ENCODE measurements at places on chromosomes 3 and 15. TPM values are rescaled to one million over a fixed set of nuclear protein-coding genes. Genes with fewer than 3 reads are reported as not detected.
A peak's percentile ranks its signal among the peaks of the same experiment; 100 is the strongest.

DNA sequence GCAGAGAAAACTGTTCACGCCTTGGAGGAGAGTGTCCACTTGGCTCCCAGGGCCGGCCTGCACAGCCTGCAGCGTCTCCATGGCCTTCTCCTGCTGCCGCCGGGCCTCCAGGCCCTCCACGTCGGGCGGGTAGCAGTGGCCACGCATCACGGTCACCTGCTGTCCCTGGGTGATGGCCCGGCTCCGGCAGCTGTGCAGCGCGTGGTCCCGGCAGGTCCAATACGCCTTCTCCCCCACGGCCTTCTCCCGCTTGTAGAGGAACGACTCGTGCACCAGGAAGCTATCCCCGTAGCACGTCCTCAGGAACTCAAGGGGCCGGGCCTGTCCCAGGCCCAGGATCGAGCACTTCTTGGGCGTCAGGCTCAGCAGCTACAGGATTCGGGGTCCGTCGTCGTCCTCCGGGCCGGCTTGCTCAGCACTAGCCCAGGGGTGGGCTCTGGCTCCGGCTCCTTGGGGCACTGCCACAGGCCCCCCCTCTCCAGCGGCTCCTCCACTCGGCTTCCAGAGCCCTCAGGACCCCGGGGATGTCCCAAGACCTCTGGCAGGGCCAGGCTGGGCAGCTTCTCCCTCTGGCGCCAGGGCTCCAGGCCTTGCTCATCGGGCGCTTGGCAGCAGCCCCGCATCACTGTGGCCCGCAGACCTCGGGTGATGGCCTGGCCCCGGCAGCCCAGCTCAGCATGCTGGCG lies 83.6 kb upstream of the FXR1 start:
- DNase-seq = no peak

The PPARG gene
- total RNA-seq = 85.2 TPM

The RFTN1 gene
- 4.0 TPM for total RNA-seq

The FILIP1L gene
- total RNA-seq = 29.0 TPM

The FSTL1 gene
- 20.4 TPM for total RNA-seq

- DNase-seq = no peak
Observed at GRCh38 chr15:22806156-22806555, 19.7 kb downstream of the NIPA1 start.

DNA sequence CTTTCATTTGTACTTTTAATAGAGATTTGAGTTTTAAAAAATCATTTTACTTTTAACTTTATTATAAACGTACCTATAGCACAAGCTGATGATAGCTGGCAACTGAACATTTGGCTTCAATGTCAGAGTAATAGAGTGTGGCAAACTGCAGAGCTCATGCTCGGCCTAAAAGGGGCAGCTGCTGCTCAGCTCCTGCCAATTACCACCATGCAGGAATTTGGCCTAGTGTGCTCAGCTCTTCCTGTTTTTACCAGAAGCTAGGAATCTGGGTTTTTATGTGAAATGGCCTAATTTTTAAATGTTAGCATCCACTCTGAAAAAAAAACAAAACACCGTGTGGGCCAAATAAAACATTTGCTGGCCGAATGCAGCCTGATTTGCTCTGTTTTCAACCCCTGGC lies 1.8 kb downstream of the IFT122 start:
- no peak for DNase-seq

DNA sequence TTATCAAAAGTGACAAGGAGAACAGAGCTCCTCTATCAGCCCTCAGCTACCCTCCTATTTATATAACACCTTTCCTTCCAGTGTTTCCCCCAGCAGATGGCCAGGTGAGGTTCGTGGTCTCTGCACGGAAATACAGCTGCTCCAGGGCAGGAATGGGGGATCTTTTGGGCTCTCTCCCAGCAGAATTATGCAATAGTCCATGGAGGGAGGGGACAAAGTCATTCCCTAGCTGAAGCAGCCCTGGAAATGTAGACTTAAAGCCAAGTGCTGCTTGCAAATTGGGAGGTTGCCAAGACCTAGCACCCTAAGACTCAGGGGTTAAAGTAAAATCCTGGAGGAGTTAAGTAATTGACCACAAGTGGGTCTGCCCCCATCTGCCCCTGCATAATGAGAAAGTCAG lies 256.3 kb downstream of the LRTM1 start:
- DNase-seq = no peak

GRCh38 chr3:50297384-50297775 lies 1.8 kb downstream of the HYAL3 start:
- no peak for DNase-seq

The THSD4 gene
- 23.5 TPM for total RNA-seq

- DNase-seq = no peak
Observed at GRCh38 chr15:46778876-46779275, 938.4 kb upstream of the SEMA6D start.

GRCh38 chr3:188830893-188831292 lies 340.9 kb upstream of the TPRG1 start:
- no peak for DNase-seq

The RHCG gene
- 0.67 TPM for total RNA-seq

DNA sequence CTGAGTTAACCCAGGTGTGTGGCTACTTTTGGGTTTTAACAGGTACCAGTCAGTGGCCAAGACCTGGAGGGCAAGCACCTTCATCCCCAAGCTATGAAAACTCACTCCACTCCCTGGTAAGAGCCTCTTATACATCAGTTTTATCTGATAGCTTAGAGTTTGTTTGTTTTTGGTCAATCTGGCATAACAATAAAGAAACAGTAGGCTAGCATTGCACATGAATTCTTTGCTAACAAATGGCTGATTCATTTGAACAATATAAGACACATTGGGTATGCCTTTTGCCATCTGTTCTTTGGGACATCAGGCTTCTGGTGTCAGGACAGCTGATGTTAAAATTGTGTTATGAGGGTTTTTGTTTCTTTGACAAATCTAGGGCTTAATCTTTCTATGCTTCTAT lies 125.0 kb upstream of the CGNL1 start:
- DNase-seq = no peak

DNA sequence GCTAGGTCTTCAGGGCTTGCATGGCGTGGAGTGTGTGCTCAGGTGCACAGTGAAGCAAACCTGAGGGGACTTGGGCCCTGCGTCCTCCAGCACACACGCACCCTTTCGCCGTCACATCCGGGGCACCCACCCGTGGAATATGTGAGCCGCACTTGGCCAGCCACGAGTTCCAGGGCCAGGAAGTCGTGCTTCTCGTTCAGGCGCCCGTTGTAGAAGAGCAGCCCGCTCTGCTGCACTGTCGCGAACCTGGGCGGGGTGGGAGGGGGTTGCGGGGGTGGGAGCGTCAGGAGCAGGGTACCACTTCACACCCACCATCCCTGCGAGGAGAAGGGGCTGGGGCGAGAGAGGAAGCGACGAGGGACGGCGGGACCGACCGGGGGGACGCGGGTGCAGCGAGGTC lies 7.1 kb downstream of the CELSR3 start:
- DNase-seq = no peak

DNA sequence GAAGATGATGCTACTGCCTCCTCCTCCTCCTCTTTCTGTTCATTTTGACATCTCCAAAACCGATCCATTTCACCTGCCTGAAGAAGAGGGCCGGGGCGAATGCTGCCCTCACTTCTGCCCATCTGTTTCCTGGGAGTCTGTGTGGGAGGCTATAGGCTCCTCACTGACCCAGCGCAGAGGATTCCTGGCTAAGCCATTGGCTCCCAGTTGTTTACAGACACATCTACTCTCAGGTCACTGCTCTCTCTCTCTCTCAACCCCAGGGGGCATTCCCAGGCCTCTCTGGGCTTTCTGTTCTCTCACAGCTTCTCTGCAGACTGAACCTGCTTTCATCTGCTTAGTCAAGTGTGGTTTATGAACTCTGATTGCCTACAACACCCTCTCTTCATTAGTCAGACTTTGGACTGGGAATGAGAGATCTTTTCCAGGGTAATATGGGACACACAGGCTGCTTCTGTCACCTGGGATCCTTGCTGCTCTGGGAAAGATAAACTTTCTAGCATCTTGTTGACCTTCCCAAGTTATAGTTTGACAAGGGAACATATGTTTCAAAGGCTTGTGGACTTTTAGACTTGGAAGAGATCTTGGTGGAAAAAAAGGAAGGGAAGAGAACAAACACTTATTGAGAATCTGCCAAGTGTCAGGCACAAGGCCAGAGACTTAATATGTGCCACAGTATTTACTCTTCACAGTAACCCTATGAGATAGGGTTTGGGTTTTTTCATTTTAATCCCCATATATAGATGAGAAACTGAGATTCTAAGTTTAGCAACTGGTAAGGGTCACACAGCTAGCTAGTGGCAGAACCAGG lies 30.2 kb upstream of the USP3 start:
- DNase-seq = peak; percentile 73

- no peak for DNase-seq
Observed at GRCh38 chr3:134336587-134336986, 37.7 kb downstream of the AMOTL2 start.

GRCh38 chr15:99307735-99308134 lies 56.5 kb downstream of the LRRC28 start:
- DNase-seq = no peak

DNA sequence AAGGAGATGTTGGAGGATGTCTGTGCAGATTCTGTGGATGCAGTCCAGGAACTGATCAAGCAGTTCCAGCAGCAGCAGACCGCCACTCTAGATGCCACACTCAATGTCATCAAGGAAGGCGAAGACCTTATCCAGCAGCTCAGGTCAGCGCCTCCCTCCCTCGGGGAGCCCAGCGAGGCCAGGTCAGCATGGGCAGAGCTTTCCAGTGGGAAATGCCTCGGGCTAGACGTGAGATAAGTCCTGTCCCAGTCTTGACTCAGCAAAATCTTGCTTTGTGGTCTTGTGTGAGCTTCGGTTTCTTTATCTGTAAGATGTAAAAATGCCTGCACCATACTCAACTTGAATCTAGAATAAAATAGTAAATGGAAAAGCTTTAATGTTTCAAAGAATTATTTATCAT lies 335.1 kb upstream of the UMPS start:
- DNase-seq = no peak

GRCh38 chr15:74124759-74125158 lies 5.6 kb upstream of the ISLR2 start:
- no peak for DNase-seq

The AGBL1 gene
- 0.10 TPM for total RNA-seq

The PLCB2 gene
- total RNA-seq = 5.7 TPM

The OXTR gene
- total RNA-seq = 1.8 TPM

GRCh38 chr15:89907289-89907688 lies 5.5 kb downstream of the ARPIN start:
- DNase-seq = no peak

DNA sequence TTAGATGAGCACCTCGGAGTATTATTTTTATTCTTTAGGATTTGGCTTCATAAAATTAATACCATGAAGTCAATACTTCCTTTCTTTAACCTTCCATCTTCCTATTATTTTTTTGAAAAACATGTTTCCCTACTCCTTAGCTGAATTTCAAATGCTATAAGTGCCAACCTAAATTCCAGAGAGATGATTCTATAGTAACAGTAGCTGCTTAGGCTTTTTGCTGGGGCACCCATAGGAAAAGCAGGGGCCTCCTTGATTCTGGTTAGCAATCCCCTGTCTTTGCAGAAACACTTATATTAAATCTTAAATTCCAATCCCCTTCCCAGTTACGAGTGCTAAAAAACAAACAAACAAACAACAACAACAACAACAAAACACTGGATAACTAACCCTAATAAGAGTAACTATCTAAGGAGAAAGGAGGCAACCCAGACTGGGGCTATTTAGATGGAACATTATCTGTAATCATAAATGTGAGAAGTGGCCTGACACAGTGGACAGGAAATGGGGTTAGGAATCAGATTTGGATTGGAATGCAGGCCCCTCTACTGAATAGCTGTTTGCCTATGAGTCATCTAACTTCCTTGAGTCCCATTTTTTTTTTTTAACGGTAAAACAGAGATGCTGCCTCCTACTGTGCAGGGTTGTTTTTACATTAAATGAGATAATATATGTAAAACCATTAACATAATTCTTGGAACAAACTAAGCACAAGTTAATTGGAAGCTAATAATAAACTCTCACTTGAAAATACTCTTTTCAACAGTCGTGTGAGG lies 148.1 kb downstream of the WDR72 start:
- DNase-seq = no peak

DNA sequence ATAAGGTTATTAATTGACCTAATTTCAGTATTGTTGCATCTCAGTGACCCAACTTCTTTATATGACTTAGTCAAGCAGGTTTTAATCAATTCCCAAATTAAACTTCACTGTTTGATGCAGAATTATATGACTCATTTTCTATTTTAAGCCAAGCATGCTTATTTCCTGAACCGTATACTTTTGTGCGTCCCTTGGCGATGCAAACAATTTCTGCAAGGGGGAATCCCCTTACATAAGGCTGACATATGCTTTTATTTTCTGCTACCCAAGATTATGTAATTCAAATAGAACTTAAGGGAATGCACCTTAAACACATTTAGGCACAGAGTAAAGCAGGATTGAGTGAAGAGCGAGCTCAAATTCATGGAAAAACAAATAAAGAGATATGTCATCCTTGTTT lies 303.9 kb downstream of the PDCD6IP start:
- no peak for DNase-seq

The MAP6D1 gene
- 0.98 TPM for total RNA-seq

- DNase-seq = no peak
Observed at GRCh38 chr3:115186351-115187148, 39.5 kb upstream of the ZBTB20 start.

DNA sequence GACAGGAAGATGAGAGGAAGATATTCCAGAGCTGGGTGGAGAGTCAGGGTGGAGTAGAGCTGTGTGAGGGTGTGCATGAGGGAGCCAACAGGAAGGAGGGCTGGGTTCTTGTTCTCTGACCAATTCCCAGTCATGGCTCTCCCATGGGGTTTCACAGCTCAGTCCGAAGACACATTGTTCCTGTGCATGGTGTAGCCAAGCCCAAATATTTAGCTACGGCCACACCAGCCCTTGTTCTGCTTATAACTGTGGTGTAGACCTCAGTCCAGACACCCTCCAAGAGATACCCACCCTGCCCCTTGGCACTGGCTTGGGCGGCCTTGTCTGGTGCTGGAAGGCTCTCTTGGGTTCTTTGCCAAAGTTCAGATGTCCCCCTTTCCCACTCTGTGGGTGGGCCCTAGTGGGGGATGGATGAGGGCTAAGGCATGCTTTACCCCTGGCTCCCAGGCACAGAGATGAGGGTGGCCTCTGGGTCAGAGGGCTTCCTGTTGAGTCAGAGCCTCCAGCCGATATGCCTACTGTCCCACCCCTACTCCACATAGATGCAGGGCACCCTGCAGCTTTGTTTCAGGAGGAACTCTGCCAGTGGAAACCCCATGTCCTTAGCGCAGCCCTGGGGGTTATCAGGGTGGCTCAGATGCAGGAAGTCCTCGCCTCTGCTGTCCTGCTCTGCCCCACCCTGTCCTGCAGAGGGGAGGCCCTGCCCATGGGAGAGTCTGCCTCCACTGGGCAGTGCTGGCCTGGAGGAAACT lies 271.2 kb upstream of the CTDSPL start:
- peak; percentile 25 for DNase-seq

The CLEC3B gene
- total RNA-seq = 28.9 TPM

- no peak for DNase-seq
Observed at GRCh38 chr3:15298504-15298903, 33.9 kb downstream of the SH3BP5 start.

DNA sequence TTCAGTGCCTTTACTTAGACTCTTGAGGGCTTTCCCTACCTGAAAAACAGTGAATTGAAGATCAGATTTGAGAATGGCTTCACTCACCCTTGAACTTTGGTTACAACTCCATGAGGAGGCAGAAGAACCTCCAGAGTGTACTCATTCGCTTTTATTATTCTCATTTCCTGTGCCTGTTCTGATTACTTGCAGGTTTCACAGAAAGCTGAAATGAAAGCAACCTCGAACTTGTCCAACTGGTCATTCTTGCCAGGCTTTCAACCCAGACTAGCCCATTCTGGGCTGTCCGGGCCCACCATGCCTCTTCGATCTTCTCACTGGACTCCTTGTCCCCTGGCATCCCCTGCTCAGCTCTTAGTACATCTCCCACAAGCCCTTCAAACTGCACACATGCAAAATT lies 20.2 kb upstream of the THUMPD3 start:
- peak; percentile 49 for DNase-seq

- no peak for DNase-seq
Observed at GRCh38 chr15:22810033-22810852, 23.8 kb downstream of the NIPA1 start.

All from colonic mucosa (tissue), 4 donors.